ENCODE measurements at places on chromosomes 3 and 15.

- no peak for DNase-seq
Measured at GRCh38 chr3:155602307-155602706, 142.6 kb downstream of the PLCH1 start.

DNA sequence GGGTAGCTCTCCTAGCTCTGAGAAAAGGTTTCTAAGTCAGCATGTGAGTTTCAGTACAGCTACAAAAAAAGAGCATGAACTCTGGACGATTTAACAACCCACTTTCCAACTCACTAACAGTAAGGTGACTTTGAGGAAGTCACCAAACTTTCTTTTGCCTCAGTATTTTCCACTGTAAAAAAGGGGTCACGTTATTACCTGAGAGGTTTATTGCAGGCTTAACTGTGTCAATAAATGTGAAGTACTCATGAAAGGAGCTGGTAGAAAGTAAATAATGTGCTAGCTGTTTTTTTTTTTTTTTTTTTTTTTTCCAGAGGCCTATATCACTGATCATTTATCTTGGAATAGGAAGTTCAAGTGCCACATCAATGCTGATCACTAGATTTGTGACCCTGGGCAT, 89.3 kb downstream of the PLSCR2 start:
- DNase-seq, result no peak

GRCh38 chr3:123774474-123774873, 109.7 kb downstream of the MYLK start:
- no peak for DNase-seq

DNA sequence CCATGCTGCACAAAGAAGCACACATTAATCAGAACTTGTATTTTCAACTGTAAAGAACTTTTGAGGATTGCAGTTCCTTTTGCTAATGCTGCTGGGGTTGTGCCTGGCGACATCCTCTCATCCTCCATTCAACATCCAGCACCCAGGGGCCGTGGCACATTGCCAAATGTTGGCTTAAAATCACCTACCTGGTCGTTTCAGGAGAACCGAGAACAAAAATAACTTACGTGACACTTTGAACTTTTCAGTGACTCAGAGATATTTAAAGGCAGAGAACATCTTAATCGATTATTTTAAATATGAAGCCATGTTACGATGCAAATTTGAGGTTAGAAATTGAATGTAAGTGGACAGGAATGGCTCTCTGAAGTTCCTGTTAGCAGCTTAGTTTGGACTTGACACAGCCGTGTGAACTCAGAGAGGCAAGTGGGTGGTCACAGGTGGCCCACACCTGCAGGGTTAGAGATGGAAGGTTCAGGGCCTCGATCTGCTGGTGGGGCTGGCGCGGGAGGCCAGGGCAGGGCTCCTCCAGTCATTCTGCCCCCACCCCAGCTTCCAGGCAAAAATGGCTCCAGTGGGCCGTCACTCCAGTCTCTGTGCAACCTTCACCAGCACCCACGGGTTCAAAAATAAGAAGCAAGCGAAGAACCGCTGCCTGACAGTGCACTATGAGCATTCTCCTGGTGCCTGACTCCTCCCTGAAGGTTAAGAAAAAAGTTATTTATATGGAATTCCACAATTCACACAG, 12.2 kb downstream of the LRRK1 start:
- no peak for DNase-seq

- DNase-seq, result no peak
Measured at GRCh38 chr15:73375755-73376305, 7.1 kb upstream of the HCN4 start.

- peak; percentile 37 for DNase-seq
Measured at GRCh38 chr3:177335728-177336127, 138.4 kb upstream of the TBL1XR1 start.

- DNase-seq, result peak; percentile 45
Measured at GRCh38 chr3:113223475-113224281, 12.3 kb downstream of the BOC start.

DNA sequence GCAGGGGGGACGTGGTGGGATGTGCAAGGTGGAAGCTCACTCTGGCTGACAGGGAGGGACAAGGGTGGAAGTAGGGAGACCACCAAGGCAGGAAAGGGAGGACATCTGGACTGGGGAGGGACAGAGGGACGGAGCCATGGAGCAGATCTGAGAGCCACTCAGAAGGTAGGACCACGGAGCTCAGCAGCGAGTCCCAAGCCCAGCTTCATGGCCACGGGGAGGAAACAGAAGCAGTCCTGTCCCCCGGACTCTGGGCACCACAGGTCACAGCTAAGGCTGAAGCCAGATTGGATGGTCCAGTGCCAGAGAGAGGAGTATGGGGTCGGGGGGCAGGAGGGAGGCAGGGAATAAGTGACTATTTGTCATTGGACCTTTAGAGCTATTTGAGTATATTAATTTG, 220.1 kb downstream of the TBC1D2B start:
- DNase-seq, result no peak

DNA sequence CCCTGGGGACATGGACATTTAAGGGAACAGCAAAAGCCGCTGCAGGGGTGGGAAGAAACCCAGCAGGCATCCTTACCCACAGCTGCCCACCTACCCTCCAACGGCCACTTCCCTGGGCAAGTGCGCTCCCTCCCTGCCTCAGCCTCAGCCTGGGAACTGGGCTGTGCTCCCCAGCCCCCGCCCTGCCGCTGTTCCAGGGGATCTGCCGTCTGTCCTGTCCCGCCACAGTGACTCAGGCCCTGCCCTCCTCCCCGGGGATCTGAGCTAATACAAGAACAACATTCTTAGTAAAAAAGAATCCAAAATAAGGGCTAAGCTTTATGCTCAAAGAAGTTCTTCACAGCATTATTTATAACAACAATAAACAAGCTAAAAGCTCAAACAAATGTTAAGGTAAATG, 7.4 kb upstream of the IQSEC1 start:
- DNase-seq, result peak; percentile 51

DNA sequence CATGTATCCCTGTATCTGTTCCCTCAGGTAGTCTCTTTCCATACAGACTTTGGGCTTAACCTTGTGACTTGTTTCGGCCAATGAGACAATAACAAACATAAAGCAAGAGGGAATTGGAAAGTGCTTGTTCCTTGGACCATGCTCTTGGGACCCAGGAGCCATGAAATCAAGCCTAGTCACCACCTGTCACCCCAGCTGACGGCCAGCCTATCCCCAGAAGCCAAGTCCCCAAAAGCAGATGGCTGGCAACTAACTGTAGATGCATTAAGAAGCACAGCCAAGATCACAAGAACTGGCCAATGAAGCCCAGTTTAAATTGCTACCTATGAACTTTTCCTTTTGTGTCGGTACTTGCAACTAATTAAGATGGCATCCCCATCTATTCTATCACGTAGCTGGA, 822.0 kb downstream of the CADM2 start:
- no peak for DNase-seq

GRCh38 chr3:58206406-58207011, 4.3 kb downstream of the DNASE1L3 start:
- DNase-seq, result peak; percentile 67

- DNase-seq, result peak; percentile 20
Measured at GRCh38 chr3:125025642-125026041, 30.2 kb downstream of the HEG1 start.

GRCh38 chr3:105622169-105622568, 246.6 kb downstream of the CBLB start:
- DNase-seq, result no peak

DNA sequence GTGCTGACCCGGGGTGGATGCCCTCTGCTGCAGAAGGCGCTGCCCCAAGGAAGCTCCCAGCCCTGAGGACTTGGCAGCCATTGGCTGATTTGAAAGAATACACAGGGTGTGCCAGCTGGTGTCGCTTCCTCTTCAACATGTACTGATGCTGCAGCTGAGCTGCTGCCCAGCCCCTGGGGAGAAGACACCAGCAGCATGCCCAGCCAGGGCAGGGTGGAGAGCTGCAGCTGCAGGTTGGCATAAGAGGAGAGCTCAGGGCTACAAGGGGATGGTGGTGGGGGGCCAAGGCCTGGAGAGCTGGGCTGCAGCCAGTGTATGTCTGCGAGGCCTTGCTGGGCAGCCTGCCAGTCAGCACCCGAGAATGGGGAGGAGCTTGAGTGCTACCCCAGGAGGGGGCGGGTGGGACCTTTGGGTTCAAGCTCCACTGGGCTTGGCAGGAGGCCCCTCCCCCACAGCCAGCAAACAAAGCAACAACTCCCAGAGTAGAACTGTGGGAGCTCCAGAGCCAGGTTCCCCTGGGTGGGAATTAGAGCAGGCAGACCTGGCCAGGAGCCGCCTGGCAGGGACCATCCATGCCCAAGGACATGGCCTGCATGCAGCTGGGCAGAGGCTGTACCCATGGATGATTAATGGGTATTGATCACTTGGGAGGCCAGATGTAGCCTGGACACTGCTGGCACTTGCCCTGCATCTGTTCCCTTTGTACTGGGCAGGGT, 9.2 kb upstream of the SEMA4B start:
- no peak for DNase-seq

GRCh38 chr15:43029476-43029875, 76.4 kb downstream of the UBR1 start:
- DNase-seq, result no peak

- DNase-seq, result no peak
Measured at GRCh38 chr15:68732451-68732850, 88.2 kb downstream of the ANP32A start.

GRCh38 chr3:179181021-179181472, 32.9 kb downstream of the PIK3CA start:
- DNase-seq, result peak; percentile 49

DNA sequence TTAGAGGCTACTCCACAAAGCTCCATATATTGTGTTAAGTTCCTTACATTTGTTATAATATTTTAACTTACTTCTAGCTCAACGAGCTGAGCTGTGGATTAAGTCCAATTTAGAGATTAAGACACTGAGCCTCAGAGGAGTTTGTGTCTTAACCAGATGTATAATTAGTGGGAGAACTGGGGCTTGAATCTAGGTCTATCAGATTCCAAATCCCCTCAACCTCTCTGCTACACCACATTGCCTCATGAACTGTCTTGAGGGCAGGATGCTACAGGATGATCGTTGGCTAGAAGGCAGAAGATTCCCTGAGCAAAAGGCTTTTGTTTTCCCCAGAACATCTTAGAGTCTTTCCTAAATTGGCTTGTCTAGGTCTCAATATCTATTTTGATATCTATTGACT, 890.8 kb downstream of the NAALADL2 start:
- DNase-seq, result no peak

Data from GM03348 (cell line).